DND-41 (cell line): ENCODE measurements at places on chromosomes 5 and 9.

DNA sequence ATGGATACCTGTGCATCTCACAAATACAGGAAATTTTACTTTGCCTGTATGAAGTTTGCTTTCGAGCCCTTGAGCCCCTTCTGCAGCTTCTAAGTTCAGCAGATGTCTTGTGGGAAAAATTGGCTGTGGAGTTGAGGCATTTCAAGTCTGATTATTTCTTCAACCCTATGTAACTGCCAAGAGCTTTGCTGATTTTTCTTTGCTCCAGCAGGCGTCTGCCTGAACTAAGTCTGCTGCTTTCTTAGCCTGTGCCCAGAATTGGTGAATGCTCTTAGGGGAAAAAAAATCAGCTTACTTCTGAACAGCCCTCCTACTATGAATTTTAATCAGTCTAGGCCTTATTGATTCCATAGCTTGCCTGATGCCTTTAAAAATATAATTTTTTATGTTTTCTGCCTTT is 41.2 kb downstream of the RIC1 start:
- DNase-seq, result no peak

DNA sequence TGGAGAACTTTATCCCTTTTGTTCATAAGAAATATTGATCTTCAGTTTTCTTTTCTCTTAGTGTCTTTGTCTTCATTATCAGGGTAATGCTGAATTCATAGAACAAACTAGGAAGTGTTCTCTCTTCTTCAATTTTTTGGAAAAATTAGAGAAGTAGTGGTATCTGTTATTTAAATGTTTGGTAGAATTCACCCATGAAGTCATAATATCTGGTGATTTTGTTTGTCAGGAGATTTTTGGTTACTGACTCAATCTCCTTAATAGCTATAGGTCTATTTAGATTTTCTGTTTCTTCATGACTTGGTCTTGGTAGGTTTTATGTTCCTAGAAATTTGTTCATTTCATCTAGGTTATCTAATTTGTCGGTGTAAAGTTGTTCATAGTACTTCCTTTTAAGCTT is 45.4 kb upstream of the STARD4 start:
- no peak for DNase-seq

- no peak for DNase-seq
Observed at GRCh38 chr9:6610073-6610472, 35.5 kb downstream of the GLDC start.

GRCh38 chr9:129835860-129836223 is 584 bp downstream of the USP20 start:
- DNase-seq, result no peak

DNA sequence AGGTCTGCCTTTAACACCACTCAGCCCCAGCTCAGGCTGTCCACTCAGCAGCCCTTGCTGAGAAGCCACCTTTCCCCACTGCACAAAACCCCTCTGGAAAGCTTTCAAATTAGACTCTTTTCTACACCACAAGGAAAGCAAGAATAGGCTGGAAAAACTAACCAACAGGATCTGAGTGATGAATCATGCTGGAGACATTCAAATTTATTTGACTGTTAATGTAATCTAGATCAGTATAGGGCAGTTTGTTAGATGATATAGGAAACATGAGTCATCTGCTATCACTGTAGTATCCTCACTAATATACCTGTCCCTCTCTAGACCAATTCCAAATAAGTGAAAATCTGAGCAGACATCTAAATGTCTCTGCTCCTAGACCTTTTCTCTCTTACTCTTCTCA is 127.8 kb upstream of the PAM start:
- no peak for DNase-seq

GRCh38 chr5:90637731-90638130 is 79.1 kb downstream of the ADGRV1 start:
- no peak for DNase-seq

- peak; percentile 17 for DNase-seq
Observed at GRCh38 chr5:171840066-171840465, 54.4 kb downstream of the SMIM23 start.

GRCh38 chr9:110188991-110189390 is 19.0 kb downstream of the C9orf152 start:
- peak; percentile 52 for DNase-seq

- no peak for DNase-seq
Observed at GRCh38 chr9:97809666-97810344, 43.2 kb upstream of the FOXE1 start.

DNA sequence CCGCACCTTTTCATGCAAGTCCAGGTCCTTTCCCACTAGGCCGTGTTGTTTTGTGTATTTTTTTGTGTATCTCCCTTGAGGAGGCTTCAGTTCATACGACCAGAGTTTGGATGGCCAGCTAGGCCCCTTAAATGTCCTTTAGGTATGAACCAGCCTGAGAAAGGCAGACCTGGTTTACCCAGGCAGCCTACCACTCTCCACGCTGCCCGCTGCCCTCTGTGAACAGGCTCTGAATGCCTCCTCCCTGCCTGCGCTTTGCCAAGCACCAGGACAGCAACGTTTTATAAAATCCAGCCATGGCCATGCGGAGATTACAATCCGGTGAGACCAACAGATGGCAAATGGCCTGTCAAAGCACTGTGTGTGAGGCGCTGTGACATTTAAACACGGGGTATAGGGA is 626 bp upstream of the CLTB start:
- DNase-seq, result no peak

GRCh38 chr5:15021266-15022046 is 149.9 kb upstream of the ANKH start:
- no peak for DNase-seq

DNA sequence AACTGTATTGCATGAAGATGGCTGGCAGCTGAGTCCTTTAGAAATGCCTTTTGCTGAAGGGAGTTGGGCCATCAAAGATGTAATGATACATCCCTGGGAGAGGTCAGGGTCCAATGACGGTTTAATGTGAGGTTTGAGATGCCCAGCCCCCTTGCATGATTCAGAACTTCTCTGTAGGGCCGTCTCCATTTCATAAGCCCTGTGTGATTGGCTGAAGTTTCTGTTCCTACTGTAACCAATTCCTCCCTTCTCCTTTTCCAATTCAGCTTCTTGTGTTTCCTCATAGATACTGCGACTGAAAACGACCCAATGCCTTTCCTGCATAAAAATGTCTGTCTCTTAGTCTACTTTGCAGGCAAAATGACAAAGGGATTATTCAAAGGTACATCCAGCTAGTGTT is 47.9 kb upstream of the ST8SIA4 start:
- DNase-seq, result no peak

GRCh38 chr9:7293091-7293490 is 506.5 kb downstream of the DMAC1 start:
- no peak for DNase-seq

GRCh38 chr9:119003201-119003611 is 366.0 kb downstream of the BRINP1 start:
- no peak for DNase-seq

DNA sequence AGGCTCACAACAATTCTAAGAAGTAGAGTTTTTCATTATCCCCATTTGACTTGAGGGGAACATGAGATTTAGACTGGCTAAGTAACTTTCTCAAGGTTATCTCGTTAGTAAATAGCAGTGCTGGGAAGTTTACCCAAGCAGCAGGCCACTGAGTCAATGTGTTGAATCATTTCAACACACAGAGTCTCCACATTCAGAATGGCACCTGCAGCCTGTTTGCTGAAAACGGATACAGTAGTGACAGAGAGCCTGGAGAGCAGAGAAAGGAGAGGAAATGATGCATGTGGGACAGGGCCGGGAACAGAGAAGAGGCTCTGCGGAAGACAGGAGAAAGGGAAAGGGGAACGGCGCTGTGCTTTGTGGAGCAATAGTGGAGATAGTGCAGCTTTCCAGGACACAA is 33.5 kb upstream of the ZSWIM6 start:
- no peak for DNase-seq

- no peak for DNase-seq
Observed at GRCh38 chr5:151178372-151178771, 20.8 kb upstream of the ANXA6 start.

DNA sequence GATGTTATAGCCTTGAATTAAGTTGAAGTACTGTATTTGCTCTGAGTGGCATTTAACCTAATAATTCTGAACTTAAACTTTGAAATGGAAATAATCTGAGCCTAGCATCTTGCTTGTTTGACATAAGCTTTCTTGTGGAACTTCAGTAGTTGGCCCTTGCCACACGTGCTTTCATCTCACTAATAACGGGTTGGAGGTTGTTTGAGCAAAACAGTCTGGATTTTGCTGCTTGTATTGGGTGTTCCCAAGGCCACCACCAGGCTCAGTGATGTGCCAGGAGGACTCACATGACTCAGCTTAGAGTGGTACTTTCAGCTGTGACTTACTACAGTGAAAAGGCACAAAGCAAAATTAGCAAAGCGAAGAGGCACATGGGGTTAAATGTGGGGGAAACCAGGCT is 35.7 kb downstream of the SECISBP2 start:
- no peak for DNase-seq

GRCh38 chr5:98927242-98927988 is 1.4 kb downstream of the CHD1 start:
- peak; percentile 66 for DNase-seq

GRCh38 chr9:83313781-83314180 is 224.4 kb downstream of the FRMD3 start:
- DNase-seq, result no peak

- no peak for DNase-seq
Observed at GRCh38 chr5:136185974-136186665, 6.8 kb downstream of the SMIM32 start.

DNA sequence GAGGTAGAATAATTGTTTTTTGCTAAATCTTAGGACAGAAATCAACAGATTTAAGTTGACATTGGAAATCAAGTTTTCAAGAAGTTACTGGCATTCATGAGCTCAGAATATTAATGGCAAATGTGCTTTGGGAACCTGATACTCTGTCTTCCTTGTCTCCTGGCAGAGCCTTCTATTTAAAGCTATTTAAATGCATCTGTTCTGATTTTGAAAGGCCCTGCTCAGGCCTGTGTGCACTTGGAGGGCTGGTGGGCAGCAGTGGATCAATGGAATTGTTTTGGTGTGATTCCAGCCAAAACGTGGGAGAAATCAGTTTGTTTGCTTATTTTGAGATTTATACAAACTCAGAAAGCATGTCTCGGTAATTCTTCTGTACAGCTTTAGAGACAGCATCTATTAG is 38.5 kb downstream of the FBXL7 start:
- DNase-seq, result no peak

GRCh38 chr5:10323588-10324488 is 16.1 kb upstream of the CMBL start:
- no peak for DNase-seq

- peak; percentile 41 for DNase-seq
Observed at GRCh38 chr5:15995341-15996052, 184.1 kb downstream of the MARCHF11 start.

DNA sequence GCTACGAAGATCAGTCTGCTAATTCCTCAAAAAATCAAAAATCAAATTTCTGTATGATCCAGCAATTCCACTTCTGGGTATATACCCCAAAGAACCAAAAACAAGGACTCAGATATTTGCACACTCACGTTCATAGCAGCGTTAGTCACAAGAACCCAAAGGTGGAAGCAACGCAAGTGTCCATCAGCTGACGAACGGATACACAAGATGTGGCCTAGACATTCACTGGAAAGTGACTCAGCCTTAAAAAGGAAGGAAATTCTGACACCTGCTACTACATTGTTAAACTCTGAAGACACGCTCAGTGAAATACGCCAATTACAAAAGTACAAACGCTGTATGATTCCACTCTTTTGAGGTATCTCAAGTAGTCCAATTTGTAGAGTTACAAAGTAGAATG is 93.3 kb downstream of the OTULIN start:
- DNase-seq, result no peak

GRCh38 chr5:138996120-138996519 is 121.0 kb upstream of the LRRTM2 start:
- DNase-seq, result no peak

DNA sequence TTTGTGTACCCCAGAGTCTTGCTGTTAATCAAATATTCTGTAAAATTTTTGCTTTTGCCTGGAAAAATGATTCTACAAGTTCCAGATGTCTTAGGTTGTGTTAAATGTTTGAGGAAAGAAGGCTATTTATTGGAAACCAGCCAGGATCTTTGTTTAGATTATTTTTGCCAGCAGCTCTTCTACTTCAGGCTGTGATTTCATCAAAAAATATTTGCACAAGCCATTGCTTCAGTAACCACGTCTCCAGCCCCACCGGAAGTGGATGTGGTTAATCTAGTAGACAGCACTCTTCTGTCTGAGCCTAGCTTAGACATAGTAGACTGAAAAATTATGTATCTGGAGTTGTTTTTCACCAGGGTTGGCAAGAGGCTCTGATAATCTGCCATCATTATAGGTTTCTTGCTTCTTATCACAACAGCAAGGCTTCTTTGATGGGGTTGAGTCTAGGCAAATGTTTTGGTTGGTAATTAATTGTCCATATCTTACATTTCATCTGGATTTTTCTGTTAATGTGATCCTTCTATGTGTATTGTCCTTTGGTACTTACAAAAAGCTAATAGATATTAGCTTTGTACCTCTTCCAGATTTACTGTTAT is 17.1 kb downstream of the KCTD16 start:
- DNase-seq, result peak; percentile 87

DNA sequence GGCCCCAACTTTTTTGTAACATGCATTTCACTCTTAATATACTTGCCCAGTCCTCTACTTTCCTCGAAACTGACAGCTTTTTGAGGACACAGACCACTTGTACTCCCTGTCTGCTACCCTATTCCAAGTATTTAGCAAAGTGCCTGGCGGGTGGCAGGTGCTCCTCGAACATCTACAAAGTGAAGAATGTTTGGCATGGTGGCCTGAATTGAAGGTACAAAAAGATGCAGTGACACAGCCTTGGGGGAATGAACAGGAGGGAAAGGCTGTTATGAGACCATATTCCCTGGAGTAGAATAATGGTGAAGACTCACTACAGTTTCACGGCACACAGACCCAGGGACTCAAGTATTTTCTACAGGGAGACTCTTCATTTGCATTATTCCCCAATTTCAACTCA is 590.9 kb downstream of the PRELID2 start:
- no peak for DNase-seq

- no peak for DNase-seq
Observed at GRCh38 chr5:90294604-90295003, 115.0 kb downstream of the CETN3 start.

DNA sequence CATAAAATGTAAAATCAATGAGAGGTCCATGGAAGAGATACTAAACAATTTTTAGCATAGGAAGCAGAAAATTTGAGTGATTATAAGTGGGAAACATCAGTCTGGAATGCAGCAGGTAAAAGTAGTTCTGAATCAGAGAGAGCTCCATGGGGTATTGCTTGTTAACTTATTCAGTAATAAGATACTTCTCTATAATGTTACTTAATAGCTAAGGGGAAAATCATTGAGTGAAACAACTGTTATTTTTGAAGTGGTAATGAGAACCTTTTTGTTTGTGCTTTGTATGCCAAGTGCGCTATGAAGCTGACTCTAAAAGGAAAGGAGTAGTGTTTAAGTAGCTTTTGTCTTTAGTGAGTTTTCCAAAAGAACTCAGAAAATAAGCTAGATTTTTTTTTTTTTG is 95.2 kb downstream of the ERBIN start:
- DNase-seq, result no peak

- peak; percentile 19 for DNase-seq
Observed at GRCh38 chr5:16690243-16690852, 73.6 kb upstream of the RETREG1 start.

DNA sequence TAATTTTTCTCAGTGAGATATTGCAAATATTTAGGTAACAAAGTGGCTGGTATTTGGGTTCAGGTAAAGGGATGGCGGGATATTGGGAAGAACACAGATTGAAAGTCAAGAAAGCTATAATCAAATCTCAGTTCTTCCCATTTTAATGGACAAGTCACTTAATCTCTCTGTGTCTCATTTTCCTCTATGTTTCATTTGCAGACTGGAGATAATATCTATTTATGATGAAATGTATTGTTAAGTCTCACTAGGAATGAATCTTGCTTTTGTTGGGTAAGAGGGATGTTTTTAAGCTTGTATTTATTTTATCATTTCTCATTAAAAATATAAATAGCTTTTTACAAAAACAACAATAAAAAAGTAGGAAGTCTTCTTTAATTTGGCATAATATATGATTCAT is 175.4 kb downstream of the ISL1 start:
- DNase-seq, result no peak
